LHCN-M2 (cell line): ENCODE measurements at places on chromosomes 11 and 22. TPM values are rescaled to one million over a fixed set of nuclear protein-coding genes. Genes with fewer than 3 reads are reported as not detected.

The RIMBP3C gene
- total RNA-seq = 1.4 and 1.8 TPM in 2 replicates

GRCh38 chr22:46669201-46669600 lies 49.0 kb downstream of the GRAMD4 start:
- no peak for DNase-seq

The PSMC3 gene
- 268 and 274 TPM in 2 replicates for total RNA-seq

GRCh38 chr11:57815877-57816276 lies 54.3 kb downstream of the CTNND1 start:
- no peak for DNase-seq

The MPZL3 gene
- total RNA-seq = 0.06 TPM in 1 of 2 replicates, not detected in the other

DNA sequence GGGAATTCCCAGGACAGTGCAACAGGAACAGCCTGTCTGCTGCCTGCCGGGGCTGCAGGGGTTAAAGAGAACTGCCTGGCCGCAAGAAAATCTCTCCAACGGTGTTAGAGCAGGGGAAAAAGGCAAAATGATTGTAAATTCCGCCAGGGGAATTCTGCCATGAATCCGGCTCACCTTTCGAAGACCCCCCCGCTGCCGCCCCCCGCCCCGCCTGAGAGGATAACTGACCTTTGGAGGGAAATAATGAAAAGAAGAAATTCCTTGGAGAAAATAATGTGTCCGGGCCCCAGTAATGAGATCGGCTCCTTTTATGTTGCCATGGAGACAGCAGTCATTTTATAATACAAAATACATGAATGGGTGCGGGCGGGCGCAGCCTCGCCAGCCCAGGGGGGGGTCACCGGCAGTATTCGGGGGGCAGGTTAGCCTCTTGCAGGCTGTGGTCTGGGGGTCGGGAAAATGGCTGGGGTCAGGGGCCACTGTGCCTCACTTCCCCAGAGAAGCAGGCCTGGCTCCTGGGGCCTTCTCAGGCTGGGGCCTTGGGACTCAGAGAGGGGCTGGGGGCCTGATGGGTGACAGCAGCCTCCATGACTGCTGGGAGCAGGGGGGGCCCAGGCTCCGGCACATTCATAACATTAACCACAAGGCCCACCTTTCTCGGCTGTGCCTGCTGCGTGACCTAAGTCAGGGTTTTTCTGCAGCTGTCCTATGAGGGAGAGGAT lies 228.1 kb downstream of the MN1 start:
- no peak for DNase-seq

- no peak for DNase-seq
Measured at GRCh38 chr11:130766650-130767565, 149.4 kb downstream of the SNX19 start.

DNA sequence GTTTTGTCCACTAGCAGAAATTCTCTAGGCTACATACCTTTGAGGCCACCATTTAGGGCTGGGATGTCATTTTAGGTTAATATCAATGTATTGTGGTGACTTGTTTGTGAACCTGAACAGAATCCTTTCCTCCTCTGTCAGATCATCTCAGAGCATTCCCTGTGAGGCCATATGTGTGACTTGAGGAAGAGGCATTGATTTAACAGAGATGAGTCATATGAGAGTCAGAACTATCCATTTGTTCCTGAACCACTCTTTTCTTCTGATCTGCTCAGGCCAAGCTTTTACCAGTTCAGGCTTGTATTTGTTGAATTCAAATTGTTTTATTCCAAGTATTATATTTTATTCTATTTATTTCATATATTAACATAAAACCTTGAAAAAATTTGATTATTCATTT lies 6.9 kb upstream of the OR4C6 start:
- no peak for DNase-seq

DNA sequence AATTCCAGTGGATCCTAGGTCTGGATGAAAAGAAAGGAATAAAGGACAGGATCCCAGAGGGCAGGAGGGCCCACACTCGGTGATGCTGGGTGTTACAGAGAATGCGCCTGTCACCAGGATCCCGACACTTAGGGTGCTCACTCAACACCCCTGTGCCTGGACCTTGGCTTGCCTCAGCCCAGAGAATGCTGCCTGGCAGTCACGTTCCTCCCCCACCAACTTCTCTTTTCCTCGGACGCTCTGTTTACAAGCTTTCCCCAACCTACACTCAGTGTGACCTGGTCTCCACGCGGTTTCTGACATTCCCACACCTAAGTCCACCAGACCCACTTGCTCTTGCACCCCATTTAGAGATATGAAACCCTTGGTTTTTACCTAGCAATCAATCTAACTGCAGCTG lies 38.0 kb upstream of the ETS1 start:
- no peak for DNase-seq
